ENCODE measurements at places on chromosomes 4 and X. TPM values are rescaled to one million over a fixed set of nuclear protein-coding genes. Genes with fewer than 3 reads are reported as not detected.

The DCAF12L2 gene
- 0.11 TPM for total RNA-seq

DNA sequence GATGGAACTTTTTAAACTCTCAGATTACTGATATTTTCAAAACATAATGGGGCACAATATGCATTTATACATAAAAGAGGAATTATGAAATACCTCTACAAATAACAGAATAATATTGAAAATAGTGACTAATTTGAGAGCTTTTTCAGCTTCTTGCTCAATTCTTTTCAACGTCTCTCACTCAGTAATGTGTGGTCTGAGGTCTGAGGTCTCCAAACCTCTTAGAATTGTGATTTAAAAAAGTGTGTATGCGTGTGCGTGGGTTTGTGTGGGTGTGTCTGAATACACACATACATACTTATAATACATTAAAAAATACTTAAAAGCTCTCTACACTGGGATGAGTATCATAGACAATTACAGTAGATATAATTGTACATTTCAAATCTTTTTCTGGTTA lies 7.9 kb downstream of the NDNF start:
- no peak for DNase-seq

GRCh38 chr4:88619971-88620370 lies 27.7 kb downstream of the HERC3 start:
- DNase-seq = no peak

GRCh38 chr4:73432169-73433000 lies 3.6 kb upstream of the AFP start:
- DNase-seq = no peak

DNA sequence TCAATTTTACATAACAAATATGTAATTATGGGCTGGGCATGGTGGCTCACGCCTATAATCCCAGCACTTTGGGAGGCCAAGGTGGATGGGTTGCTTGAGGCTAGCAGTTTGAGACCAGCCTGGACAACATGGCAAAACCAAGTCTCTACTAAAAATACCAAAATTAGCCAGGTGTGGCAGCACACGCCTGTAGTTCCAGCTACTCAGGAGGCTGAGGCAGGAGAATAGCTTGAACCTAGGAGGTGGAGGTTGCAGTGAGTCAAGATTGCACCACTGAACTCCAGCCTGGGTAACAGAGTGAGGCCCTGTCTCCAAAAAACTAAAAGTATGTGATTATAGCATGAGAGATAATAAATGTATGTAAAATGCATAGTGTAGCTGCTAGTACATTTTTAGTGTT lies 229.0 kb downstream of the PPARGC1A start:
- no peak for DNase-seq
